Gastroesophageal sphincter (tissue), 4 donors: ENCODE measurements at places on chromosomes 3 and 15.

DNA sequence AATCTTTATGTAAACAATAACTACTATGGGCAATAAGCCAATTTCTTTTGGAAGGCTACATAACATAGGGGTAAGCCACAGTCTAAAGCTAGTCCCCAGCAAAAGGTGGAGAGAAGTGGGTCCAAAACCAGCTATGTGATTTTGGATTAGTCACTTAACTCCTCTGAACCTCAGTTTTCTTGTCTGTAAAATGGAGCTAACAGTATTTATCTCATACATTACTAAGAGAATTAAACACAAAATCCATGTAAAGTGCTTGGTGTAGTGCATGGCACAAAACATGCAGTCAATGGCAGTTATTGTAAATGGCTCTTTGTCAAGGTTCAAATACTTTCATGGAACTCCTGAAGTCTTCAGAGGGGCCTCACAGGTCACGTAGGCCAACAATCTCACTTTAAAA, 13.3 kb downstream of the RFT1 start:
- ATAC-seq, result no peak

- ATAC-seq, result no peak
Observed at GRCh38 chr3:187222801-187223200, 25.5 kb downstream of the RTP1 start.

- no peak for ATAC-seq
Observed at GRCh38 chr3:192128060-192128459, 599.3 kb downstream of the FGF12 start.

DNA sequence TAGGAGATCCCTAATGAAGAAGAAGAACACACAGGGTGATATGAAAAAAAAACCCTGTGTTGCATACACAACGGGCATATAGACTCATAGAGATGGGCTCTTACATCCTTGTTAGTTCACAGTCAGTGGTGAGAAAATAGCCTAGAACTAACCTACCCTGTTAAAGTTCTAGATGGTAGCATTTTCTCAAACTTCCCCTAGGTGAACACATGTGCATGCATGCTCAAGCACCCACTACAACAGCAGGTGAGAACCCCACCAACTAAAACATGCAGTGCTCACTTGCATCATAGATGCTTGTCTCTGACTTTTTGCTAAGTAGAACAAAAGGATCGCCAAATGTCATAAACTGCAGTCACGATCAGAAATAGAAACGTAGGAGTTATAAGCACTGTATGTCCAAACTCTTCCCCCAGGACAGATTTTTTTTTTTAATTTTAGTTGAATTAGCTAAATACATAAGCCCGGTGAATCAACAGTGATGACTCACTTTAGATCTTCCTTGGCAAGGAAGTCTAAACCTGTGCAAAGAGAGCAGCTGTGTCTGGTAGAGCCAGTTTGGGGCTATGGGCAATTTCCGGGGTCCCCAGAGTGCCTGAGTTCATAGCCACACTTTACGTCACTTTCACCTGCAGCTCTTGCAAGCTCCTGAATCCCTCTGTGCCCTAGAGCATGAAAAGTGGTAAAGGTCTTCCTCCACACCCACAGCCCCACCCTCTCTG, 96.2 kb upstream of the SEMA6D start:
- ATAC-seq, result no peak

DNA sequence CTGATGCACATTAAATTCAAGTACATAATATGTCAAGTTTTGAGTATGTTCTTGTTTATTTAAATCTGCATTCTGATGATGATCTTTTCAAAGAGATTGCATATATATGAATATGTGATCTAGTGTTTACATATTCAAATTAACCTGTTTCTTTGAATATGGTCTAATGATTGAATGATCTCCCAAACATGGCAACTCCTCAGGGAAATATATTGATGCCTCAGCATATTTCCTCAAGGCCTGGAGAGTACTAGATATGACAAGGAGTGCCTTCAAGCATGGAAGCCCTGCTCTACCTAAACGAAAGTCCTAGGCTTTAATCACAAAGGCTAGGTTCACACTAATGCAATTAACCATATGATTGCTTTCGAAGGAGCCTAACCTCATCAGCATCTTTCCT, 532.8 kb downstream of the ZIC1 start:
- no peak for ATAC-seq

DNA sequence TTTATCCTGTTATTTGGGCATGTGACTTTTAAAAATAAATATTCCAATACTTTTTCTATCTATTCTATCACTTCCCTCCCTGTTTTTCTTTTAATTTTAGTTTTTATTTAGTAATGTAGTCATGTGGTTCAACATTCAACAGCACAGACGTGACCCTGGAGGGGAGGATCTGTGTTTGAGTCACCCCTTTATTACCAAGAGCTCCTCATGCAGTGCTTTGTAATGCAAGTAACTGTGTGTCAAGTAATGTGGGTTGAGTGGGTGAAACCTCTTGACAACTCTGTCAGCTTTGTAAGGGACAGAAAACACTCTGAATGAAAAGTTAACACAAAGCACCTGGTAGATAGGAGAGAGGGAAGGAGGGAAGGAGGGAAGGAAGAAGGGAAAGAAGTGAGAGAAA, 89.7 kb upstream of the FGF12 start:
- no peak for ATAC-seq
